ENCODE measurements at places on chromosomes 1 and 21.
A peak's percentile ranks its signal among the peaks of the same experiment; 100 is the strongest.

- no peak for DNase-seq
Observed at GRCh38 chr1:12088607-12089006, 25.5 kb downstream of the TNFRSF8 start.

GRCh38 chr1:17671314-17671705 lies 83.8 kb upstream of the ACTL8 start:
- DNase-seq, result no peak

- DNase-seq, result peak; percentile 65
Observed at GRCh38 chr1:156860113-156860627, 495 bp upstream of the NTRK1 start.

- no peak for DNase-seq
Observed at GRCh38 chr1:99457381-99458165, 188.3 kb upstream of the PALMD start.

- DNase-seq, result no peak
Observed at GRCh38 chr1:207048041-207048440, 3.0 kb downstream of the YOD1 start.

DNA sequence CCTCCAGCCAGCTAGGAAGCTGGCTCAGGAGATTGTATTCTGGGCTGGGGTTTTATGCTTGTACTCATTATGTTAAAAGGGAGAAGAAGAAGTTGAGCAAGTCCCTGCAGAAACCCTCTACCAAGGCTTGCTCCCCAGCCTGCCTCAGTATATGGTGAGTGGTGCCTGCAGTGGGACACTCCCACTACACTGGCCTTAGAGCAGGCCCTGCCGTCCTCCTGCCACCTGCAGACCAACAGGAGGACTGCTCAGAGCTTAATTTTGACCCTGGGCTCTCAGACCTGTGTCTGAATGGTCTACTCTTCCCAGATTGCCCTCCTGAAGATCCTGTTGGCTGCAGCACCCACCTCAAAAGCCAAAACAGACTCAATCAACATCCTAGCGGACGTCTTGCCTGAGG lies 13.0 kb downstream of the STRIP1 start:
- no peak for DNase-seq

GRCh38 chr1:14817223-14818170 lies 219.0 kb downstream of the KAZN start:
- DNase-seq, result no peak

- peak; percentile 59 for DNase-seq
Observed at GRCh38 chr1:9784508-9785133, 39.1 kb downstream of the CLSTN1 start.

DNA sequence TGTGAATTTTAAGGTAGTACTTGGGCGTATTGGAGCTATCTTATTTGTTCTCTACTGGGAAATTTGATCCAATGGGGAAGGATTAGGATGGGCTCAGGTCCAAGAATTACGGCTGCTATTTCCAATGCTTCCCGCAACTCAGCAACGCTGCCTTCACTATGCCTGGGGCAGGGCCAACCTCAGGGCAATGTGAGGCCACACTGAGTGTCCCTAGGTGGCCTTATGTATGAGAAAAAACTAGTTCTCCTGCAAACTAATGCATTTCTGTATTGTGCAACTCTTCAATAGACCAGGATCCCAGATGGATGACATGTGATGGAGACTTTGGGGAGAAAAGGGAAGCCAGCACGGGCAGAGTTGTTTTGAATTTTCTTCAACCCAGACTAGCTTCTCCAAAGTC lies 168.1 kb downstream of the DUSP10 start:
- no peak for DNase-seq

DNA sequence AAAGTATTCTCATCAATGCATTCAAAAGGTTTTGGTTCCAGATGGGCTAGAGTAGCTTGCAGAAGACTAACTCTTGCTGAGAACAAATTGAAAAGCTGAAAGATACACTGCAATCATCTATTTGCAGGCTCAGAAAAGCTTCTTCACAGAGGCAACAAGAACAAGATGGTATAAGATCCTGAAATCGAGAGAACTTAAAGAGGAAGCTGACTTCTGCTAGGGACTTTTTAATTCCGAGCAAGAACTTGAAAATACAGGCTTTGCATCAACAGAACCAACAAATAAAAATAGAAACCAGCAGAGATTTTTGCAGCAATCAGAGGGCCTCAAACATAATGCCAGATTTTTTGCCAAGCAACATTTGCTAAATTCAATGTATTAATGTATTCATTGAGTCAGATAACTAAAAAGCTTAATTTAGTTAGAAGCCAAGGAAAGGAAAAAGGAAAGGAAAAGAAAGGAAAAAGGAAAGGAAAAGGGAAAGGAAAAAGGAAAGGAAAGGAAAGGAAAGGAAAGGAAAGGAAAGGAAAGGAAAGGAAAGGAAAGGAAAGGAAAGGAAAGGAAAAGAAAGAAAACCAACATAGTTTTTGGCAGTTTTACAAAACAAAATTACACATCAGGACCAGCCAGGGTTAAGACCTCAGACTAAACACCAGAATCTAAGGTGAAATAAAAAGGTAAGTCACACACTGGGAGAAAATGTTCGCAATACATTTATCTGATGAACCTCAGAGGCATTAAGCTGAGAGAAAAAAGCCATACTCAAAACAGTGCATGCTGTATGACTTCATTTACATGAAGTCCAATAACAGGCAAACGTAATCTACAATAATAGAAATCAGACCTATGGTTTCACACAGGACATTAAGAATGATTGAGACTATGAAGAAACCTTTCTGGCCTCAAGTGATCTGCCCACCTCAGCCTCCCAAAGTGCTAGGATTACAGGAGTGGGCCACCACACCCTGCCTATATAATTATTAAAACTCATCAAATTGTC lies 42.6 kb downstream of the FAF1 start:
- DNase-seq, result no peak

DNA sequence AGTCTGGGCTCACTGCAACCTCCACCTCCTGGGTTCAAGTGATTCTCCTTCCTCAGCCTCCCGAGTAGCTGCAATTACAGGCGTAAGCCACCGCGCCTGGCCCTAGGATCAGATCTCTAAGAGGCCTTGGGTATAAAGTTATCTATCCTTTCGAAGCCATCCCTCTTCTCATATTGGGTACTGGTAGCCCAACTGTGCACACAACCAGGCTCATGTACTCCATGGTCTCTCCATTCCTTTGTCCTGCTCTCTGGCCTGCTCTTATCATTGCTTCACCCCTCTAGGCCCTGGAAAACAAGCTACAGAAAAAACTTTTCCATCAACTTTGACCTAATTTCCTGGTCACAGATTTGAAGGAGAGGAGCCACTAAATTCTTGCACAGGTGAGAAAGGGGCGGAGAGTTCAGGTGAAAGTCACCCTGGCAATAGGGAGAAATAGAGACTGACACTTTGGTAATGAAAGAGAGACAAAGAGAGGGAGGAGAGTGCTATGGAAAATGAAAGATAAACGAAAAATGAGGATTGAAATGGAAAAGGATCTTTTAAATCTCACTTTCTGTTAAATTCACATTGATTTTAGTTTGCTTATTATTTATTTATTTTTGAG lies 6.0 kb downstream of the TXNIP start:
- DNase-seq, result no peak

GRCh38 chr1:12654004-12654567 lies 10.2 kb downstream of the AADACL4 start:
- DNase-seq, result no peak

- DNase-seq, result no peak
Observed at GRCh38 chr1:216705676-216706075, 17.6 kb downstream of the ESRRG start.

Measured in stimulated activated CD4-positive, alpha-beta T cell treated with anti-CD3 and anti-CD28 coated beads, Interleukin-4, amount 100 ng/mL, for 1 hour (primary cell).